ENCODE measurements at places on chromosomes 11 and 22. TPM values are rescaled to one million over a fixed set of nuclear protein-coding genes. Genes with fewer than 3 reads are reported as not detected.

The NAALAD2 gene
- total RNA-seq: 0.35 TPM

The OR5P2 gene
- total RNA-seq: not detected

The PIWIL4 gene
- total RNA-seq: 9.9 TPM

The OMP gene
- 0.38 TPM for total RNA-seq

The GSTT2B gene
- 9.5 TPM for total RNA-seq

The ANKK1 gene
- 0.12 TPM for total RNA-seq

The MUC6 gene
- not detected for total RNA-seq

The BATF2 gene
- 0.15 TPM for total RNA-seq

The SESN3 gene
- total RNA-seq: 22.6 TPM

The IL17REL gene
- total RNA-seq: not detected

The CRYBB3 gene
- not detected for total RNA-seq

The GAL3ST1 gene
- total RNA-seq: not detected

The TMEM223 gene
- 14.6 TPM for total RNA-seq

The ZDHHC24 gene
- total RNA-seq: 9.9 TPM

The FAM111A gene
- 19.0 TPM for total RNA-seq

The HTR3A gene
- not detected for total RNA-seq

The RABL2B gene
- 8.0 TPM for total RNA-seq

The MAPK8IP2 gene
- 0.12 TPM for total RNA-seq

The BDNF gene
- 1.2 TPM for total RNA-seq

The EMID1 gene
- total RNA-seq: 0.08 TPM

The TP53I11 gene
- total RNA-seq: 17.3 TPM

The CLDN5 gene
- total RNA-seq: 5.4 TPM

The FAT3 gene
- 0.08 TPM for total RNA-seq

The IRF7 gene
- total RNA-seq: 3.7 TPM

The MRGPRG gene
- not detected for total RNA-seq

The CYP2R1 gene
- total RNA-seq: 5.7 TPM

The LRRN4CL gene
- 0.45 TPM for total RNA-seq

The CD6 gene
- not detected for total RNA-seq

The TEX54 gene
- not detected for total RNA-seq

The KRTAP5-10 gene
- not detected for total RNA-seq

The OR52E8 gene
- total RNA-seq: not detected

The ENTHD1 gene
- not detected for total RNA-seq

The RFPL1 gene
- not detected for total RNA-seq

The ZNF70 gene
- total RNA-seq: 3.5 TPM

The YAP1 gene
- total RNA-seq: 168 TPM

The PTGDR2 gene
- total RNA-seq: not detected

The GAL3ST3 gene
- 0.38 TPM for total RNA-seq
